ENCODE measurements at places on chromosomes 1 and 21.

- H3K4me1 ChIP-seq, result peaks cover 3% of the 10 kb centered on the region
- H3K36me3 ChIP-seq, result peaks cover 7% of the 10 kb centered on the region
Observed at GRCh38 chr1:169576935-169577331, 9.3 kb downstream of the F5 start.

- H3K4me1 ChIP-seq, result peaks cover under 1% of the 10 kb centered on the region
- H3K4me3 ChIP-seq, result no peak overlapping the region
- H3K27ac ChIP-seq, result no peak overlapping the region
- no peak for DNase-seq
- no peaks in the 10 kb centered on the region for H3K36me3 ChIP-seq
Observed at GRCh38 chr1:62593825-62594394, 3.4 kb upstream of the ANGPTL3 start.

GRCh38 chr1:186864296-186864695 lies 35.5 kb downstream of the PLA2G4A start:
- H3K4me1 ChIP-seq, result peaks cover 3% of the 10 kb centered on the region
- no peak overlapping the region for H3K4me3 ChIP-seq
- no peak overlapping the region for H3K27ac ChIP-seq
- H3K36me3 ChIP-seq, result no peaks in the 10 kb centered on the region
- DNase-seq, result no peak
- H3K27me3 ChIP-seq, result no peaks in the 10 kb centered on the region

- peak; percentile 51 for DNase-seq
- H3K27ac ChIP-seq, result no peak within 1 kb of the TSS
- H3K4me1 ChIP-seq, result peaks cover 20% of the 10 kb centered on the region
- no peaks in the 10 kb centered on the region for H3K36me3 ChIP-seq
Observed at GRCh38 chr1:71047635-71048607, at the start of gene PTGER3. TSS of gene PTGER3 (minus strand) at chr1:71047816. CDS start at chr1:71047577, 239 bp downstream.

DNA sequence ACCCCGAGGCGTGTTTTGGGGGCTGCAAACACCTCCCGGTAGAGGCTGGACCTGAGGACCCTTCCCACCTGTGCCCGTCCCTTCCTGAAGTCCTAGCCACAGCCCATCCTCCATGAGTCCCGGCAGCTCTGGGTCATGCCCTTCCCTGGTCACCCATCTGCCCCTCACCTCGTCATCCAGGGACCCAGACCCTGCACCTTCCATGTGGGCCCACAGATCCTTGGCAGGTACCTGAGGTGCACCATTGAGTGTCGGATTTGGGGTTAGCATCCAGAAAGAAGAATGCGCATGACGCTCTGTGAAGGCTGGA lies 6.8 kb downstream of the RNF187 start:
- DNase-seq, result no peak
- H3K27me3 ChIP-seq, result no peaks in the 10 kb centered on the region
- peaks cover 36% of the 10 kb centered on the region for H3K4me1 ChIP-seq
- peaks cover 85% of the 10 kb centered on the region for H3K36me3 ChIP-seq
- no peak overlapping the region for H3K27ac ChIP-seq
- H3K4me3 ChIP-seq, result no peak overlapping the region

DNA sequence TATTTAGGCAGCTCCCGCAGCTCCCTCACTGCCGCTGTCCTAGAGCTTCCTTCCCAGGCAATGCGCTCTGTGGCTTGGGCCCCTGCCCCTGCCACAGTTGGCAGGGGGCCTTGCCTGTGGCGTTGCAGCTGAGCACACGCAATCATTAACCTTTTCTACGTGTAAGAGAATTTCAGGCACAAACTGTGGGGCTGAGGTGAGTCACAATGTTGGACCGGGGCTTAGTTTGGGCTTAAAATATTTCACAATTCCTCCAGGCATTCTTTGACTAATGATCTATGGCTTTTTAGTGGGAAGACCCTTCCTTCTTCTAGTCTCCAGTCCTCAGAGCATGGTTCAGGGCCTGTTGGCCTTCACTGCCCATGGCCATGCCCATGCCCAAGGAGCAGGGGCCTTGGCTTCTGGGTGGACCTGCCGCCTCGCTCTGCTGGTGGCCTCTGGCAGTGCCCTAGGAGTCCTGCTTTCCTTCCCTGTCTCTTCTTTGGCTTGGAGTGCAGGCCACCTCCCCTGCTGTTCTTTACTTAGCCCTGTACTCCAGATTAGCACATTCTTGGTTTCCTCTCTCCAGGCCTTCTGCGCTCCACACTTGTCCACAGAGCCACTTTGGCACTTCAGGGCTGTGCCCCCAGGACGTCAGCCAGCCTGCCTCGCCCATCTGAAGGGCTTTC lies 39.2 kb downstream of the MAPKAPK2 start:
- H3K4me1 ChIP-seq, result peaks cover 47% of the 10 kb centered on the region
- no peak overlapping the region for H3K27ac ChIP-seq

DNA sequence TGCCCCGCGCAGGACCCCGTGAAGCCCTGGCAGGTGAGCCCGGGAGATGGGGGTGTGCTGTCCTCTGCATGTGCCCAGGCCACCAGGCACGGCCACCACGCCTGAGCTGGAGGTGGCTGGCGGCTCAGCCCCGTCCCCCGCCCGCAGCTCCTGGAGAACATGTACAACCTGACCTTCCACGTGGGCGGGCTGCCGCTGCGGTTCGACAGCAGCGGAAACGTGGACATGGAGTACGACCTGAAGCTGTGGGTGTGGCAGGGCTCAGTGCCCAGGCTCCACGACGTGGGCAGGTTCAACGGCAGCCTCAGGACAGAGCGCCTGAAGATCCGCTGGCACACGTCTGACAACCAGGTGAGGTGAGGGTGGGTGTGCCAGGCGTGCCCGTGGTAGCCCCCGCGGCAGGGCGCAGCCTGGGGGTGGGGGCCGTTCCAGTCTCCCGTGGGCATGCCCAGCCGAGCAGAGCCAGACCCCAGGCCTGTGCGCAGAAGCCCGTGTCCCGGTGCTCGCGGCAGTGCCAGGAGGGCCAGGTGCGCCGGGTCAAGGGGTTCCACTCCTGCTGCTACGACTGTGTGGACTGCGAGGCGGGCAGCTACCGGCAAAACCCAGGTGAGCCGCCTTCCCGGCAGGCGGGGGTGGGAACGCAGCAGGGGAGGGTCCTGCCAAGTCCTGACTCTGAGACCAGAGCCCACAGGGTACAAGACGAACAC lies 1.8 kb downstream of the TAS1R3 start:
- no peak overlapping the region for H3K27ac ChIP-seq
- H3K4me3 ChIP-seq, result no peak overlapping the region
- no peaks in the 10 kb centered on the region for H3K4me1 ChIP-seq
- DNase-seq, result no peak
- H3K36me3 ChIP-seq, result no peaks in the 10 kb centered on the region

- no peak overlapping the region for H3K27ac ChIP-seq
- DNase-seq, result no peak
- peaks cover 4% of the 10 kb centered on the region for H3K36me3 ChIP-seq
- no peaks in the 10 kb centered on the region for H3K27me3 ChIP-seq
Observed at GRCh38 chr1:230215529-230215928, 148.5 kb downstream of the GALNT2 start.

- H3K36me3 ChIP-seq, result peaks cover 49% of the 10 kb centered on the region
- no peaks in the 10 kb centered on the region for H3K27me3 ChIP-seq
- peak; percentile 24 for DNase-seq
- H3K27ac ChIP-seq, result peak overlapping the region; percentile 90
- peaks cover 66% of the 10 kb centered on the region for H3K4me1 ChIP-seq
- H3K4me3 ChIP-seq, result peak overlapping the region; percentile 30
Observed at GRCh38 chr1:155007251-155007828, 4.7 kb downstream of the ZBTB7B start.

GRCh38 chr1:158177700-158178450 lies 2.8 kb upstream of the CD1D start:
- H3K27me3 ChIP-seq, result peaks cover 77% of the 10 kb centered on the region
- DNase-seq, result peak; percentile 26
- no peak overlapping the region for H3K27ac ChIP-seq
- no peak overlapping the region for H3K4me3 ChIP-seq

DNA sequence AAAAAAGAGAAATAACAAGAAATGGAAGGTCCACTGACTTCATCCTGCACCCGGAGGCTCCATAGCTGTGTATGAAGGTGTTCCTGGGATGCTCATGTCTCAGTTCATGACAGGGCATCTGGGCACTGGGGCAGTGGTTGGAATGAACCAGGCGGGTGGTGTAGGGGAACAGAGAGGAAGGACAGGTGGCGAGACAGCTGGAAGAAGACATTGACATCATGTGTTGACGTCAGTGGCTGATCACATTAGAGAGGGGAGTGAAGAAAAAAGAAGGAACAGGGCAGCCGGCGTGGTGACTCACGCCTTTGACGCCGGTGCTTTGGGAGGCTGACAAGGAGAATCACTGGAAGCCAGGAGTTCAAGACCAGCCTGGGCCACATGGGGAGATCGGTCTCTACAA lies 50.1 kb downstream of the HUNK start:
- no peaks in the 10 kb centered on the region for H3K27me3 ChIP-seq
- H3K27ac ChIP-seq, result no peak overlapping the region
- no peaks in the 10 kb centered on the region for H3K4me1 ChIP-seq
- no peak for DNase-seq
- no peaks in the 10 kb centered on the region for H3K36me3 ChIP-seq

- no peak for DNase-seq
- H3K4me3 ChIP-seq, result no peak overlapping the region
- H3K27me3 ChIP-seq, result peaks cover 36% of the 10 kb centered on the region
- peaks cover 12% of the 10 kb centered on the region for H3K4me1 ChIP-seq
- H3K36me3 ChIP-seq, result no peaks in the 10 kb centered on the region
- H3K27ac ChIP-seq, result no peak overlapping the region
Observed at GRCh38 chr1:53562981-53563379, 103.8 kb downstream of the DMRTB1 start.

DNA sequence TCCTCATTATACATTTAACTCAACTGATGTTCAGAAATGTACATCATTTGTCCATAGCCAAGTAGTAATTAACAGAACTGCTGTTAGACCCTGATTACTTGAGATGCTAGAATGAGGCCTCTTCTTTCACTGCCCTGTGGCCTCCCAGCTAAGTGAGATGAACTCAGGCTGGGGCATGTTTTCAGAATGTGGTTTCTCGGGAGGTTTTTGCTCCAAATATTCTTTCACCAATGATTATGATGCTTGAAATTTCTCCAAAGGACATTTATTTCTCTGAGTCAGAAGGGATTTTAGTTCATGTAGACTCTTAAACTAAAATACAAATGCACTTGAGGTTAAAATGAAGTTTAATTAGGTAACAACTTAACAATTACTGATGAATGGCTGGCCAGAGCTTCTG lies 34.6 kb upstream of the ADAMTS5 start:
- no peak overlapping the region for H3K27ac ChIP-seq
- no peak for DNase-seq
- no peaks in the 10 kb centered on the region for H3K27me3 ChIP-seq
- H3K4me1 ChIP-seq, result no peaks in the 10 kb centered on the region

DNA sequence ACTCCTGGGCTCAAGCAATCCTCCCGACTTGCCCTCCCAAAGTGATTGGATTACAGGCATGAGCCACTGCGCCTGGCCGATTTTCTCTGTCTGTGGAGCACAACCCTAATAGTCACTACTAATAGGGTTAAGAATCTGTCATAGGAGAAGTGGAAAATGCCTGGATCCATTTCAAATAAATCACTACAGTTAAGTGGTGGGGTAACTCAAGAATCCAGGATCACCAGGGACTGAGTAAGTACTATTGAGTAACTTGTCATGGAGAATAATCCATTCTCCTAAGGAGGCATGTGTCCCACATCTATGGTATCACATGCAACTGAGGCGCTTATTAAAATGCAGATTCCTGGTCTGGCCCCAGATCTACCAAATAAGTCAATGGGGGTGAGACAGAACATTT lies 53.2 kb downstream of the OPTC start:
- H3K36me3 ChIP-seq, result no peaks in the 10 kb centered on the region
- DNase-seq, result no peak
- peaks cover 4% of the 10 kb centered on the region for H3K27me3 ChIP-seq
- H3K4me1 ChIP-seq, result peaks cover 3% of the 10 kb centered on the region
- no peak overlapping the region for H3K27ac ChIP-seq

GRCh38 chr1:84436876-84437655 lies 38.8 kb downstream of the DNASE2B start:
- H3K27me3 ChIP-seq, result no peaks in the 10 kb centered on the region
- H3K4me1 ChIP-seq, result peaks cover 13% of the 10 kb centered on the region
- no peak for DNase-seq
- H3K4me3 ChIP-seq, result peak overlapping the region; percentile 12
- H3K27ac ChIP-seq, result no peak overlapping the region

DNA sequence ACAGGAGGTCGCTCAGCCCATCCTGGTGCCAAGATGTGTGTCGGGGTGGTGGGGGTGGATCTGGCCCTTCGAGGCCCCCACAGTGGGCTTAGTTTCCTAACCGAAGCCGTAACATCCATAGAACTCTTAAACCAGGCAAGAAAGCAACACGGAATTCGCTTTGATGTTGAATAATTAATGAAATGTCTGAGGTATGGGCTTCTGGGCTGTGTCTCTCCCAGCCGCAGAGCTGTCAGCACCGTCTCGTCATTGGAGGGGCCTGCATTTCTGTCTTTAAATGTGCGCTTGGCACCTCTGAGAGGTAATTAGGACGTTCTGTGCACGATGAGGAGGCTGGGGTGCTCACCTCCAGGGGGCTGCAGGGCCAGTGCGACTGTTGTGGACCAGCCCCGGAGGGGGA lies 13.3 kb upstream of the PLCH2 start:
- H3K27me3 ChIP-seq, result no peaks in the 10 kb centered on the region
- H3K27ac ChIP-seq, result no peak overlapping the region
- no peak for DNase-seq
- no peaks in the 10 kb centered on the region for H3K4me1 ChIP-seq
- no peak overlapping the region for H3K4me3 ChIP-seq

- peaks cover 21% of the 10 kb centered on the region for H3K4me1 ChIP-seq
- H3K27ac ChIP-seq, result no peak overlapping the region
- H3K4me3 ChIP-seq, result no peak overlapping the region
Observed at GRCh38 chr21:41357546-41357945, 4.3 kb upstream of the MX2 start.

- no peak overlapping the region for H3K27ac ChIP-seq
- DNase-seq, result no peak
- no peaks in the 10 kb centered on the region for H3K36me3 ChIP-seq
- H3K4me3 ChIP-seq, result no peak overlapping the region
Observed at GRCh38 chr1:220955116-220955515, 75.9 kb downstream of the HLX start.

GRCh38 chr1:217564833-217565232 lies 66.1 kb downstream of the GPATCH2 start:
- no peak overlapping the region for H3K4me3 ChIP-seq
- no peak overlapping the region for H3K27ac ChIP-seq
- H3K36me3 ChIP-seq, result no peaks in the 10 kb centered on the region
- DNase-seq, result no peak
- no peaks in the 10 kb centered on the region for H3K4me1 ChIP-seq
- no peaks in the 10 kb centered on the region for H3K27me3 ChIP-seq

DNA sequence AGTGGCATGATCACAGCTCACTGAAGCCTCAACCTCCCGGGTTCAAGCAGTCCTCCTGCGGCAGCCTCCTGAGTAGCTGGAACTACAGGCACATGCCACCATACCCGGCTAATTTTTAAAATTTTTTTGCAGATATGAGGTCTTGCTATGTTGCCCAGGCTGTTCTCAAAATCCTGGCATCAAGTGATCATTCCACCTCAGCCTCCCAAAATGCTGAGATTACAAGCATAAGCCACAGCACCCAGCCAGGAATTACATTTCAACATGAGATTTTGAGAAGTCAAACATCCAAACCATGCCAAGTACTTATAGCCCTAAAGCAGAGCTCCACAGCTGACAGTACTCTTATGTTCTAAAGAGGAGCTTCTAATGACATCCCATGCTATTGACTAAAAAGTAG lies 200.1 kb downstream of the FCRL5 start:
- H3K36me3 ChIP-seq, result no peaks in the 10 kb centered on the region
- no peak overlapping the region for H3K4me3 ChIP-seq
- no peak overlapping the region for H3K27ac ChIP-seq
- H3K27me3 ChIP-seq, result peaks cover 14% of the 10 kb centered on the region
- DNase-seq, result no peak
- no peaks in the 10 kb centered on the region for H3K4me1 ChIP-seq

- H3K27ac ChIP-seq, result peak overlapping the region; percentile 82
- peaks cover 52% of the 10 kb centered on the region for H3K4me1 ChIP-seq
- peaks cover 24% of the 10 kb centered on the region for H3K36me3 ChIP-seq
- peak overlapping the region; percentile 73 for H3K4me3 ChIP-seq
- DNase-seq, result no peak
Observed at GRCh38 chr1:169892927-169893644, 610 bp downstream of the SCYL3 start.

All from activated CD4-positive, alpha-beta memory T cell treated with anti-CD3 and anti-CD28 coated beads, Interleukin-2, amount 10 ng/mL, durations not matched to agents 7 days and 5 days (primary cell).